Effector memory CD4-positive, alpha-beta T cell (primary cell): ENCODE measurements at places on chromosomes 6 and 20.

- no peak for DNase-seq
These were observed 65.7 kb downstream of the SCP2D1 start for GRCh38 chr20:18879262-18879661.

DNA sequence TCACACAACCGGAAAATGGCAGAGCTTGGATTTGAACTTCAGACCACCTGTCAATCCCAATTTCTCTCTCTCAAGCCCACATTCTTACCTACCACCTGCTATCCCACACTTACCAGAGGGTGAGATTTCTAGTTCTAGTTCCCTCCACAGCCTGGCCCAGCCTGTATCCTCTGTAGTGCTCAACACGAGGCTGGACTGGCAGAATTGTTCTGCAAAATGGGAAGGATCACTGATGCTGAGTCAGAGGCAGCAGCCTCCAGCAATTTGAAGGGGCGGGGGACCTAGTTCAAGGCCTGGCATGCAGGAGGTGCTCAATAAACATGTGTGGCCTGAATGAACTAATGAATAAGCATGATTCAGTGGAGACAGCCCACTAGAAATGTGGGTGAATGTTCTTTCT lies 53.6 kb upstream of the TTPAL start:
- DNase-seq, result no peak

GRCh38 chr6:84772428-84773132 lies 8.2 kb upstream of the TBX18 start:
- no peak for DNase-seq

DNA sequence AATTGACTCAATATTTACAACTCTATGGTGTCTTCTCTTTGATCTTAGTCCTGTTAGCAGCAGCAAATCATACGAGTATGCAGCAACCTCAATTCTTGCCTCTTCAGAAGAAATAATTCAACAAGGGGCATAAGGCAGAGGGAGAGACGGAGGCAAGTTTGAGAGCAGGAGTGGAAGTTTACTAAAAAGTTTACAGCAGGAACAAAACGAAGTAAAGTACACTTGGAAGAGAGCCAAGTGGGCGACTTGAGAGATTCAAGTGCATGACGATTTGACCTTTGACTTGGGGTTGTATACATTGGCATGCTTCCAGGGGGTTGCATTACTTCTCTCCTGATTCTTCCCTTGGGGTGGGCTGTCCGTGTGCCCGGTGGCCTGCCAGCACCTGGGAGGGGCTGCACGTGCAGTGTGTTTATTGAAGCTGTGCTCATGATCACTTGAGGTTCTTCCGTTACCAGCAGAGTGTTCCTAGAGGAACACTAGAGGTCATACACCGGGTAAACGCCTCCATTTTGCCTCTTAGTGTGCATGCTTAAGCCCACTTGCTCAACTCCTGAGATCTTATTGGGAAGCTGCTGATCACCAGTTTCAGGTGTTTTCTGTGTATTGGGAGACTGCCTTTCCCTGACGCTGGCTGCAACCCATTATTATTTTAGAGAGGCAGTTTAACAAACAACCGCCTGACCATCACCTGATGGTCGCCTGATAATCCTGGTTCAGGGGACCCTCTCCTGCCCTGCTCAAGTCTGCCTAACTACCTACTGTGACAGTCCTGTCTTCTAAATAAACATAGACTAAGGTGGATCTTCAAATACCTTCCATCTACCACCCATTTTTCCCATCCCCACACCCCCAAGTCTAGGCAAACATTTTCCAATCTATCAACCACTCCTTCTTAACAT lies 172.4 kb upstream of the MYLIP start:
- DNase-seq, result no peak

GRCh38 chr6:156862711-156863110 lies 85.5 kb downstream of the ARID1B start:
- no peak for DNase-seq

GRCh38 chr20:17910828-17911294 lies 57.7 kb downstream of the SNX5 start:
- no peak for DNase-seq
